Activated CD4-positive, alpha-beta T cell treated with anti-CD3 and anti-CD28 coated beads, Interleukin-2, amount 50 U/mL, for 4 hours (primary cell): ENCODE measurements at places on chromosomes 4 and X.

DNA sequence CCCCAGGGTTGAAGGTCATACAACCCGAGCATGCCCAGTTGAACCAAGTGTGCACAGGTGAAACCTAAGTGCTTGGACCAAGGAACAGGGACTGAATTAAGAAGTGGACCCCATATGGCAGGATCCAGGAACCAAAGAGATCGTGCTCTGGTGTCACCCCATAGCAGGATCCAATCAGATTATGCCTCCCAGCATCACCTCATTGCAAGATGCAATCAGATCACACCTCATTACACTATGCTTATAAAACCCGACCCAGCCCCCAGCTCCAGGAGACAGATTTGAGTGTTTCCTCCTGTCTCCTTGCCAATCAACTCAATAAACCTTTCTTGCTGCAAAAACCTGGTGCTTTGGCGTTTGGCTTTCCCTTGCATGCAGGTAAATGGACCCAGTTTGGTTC, 37.6 kb downstream of the EFHC2 start:
- DNase-seq = no peak

GRCh38 chr4:84527391-84527790, 28.3 kb upstream of the NKX6-1 start:
- no peak for DNase-seq

DNA sequence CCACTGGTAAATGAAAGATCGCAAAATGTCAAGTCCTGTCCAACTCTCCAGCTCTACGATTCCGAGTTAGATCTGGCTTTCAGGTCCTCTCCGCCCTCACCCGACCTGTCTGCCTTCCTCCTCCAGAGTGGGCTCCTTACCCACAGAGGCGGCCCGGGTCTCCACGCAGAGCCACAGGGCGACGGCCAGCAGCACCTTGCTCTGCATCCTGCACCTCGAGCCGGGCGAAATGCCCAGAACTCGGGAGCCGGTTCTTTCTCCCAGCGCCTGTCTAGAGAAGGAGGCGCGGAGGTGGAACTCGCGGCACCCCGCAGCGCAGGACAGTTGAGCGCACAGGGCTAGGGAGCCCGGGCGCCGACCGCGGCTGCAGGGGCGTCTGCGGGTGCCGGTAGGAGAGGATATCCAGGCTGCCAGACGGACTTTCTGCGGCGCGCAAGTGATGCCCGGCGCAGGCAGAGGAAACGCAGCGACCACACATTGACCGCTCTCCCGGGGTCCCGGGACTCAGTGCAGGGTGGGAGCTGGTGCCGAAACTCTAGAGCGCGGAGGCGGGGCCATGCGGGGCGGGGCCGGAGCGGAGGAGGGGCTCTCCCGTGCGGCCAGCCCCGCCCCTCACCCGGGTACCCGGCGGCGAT, at the start of gene KDR:
KDR (minus strand) TSS at position 509 of the 635 bp plus-strand sequence; CDS start at position 207, 302 bp downstream.
- no peak for DNase-seq

DNA sequence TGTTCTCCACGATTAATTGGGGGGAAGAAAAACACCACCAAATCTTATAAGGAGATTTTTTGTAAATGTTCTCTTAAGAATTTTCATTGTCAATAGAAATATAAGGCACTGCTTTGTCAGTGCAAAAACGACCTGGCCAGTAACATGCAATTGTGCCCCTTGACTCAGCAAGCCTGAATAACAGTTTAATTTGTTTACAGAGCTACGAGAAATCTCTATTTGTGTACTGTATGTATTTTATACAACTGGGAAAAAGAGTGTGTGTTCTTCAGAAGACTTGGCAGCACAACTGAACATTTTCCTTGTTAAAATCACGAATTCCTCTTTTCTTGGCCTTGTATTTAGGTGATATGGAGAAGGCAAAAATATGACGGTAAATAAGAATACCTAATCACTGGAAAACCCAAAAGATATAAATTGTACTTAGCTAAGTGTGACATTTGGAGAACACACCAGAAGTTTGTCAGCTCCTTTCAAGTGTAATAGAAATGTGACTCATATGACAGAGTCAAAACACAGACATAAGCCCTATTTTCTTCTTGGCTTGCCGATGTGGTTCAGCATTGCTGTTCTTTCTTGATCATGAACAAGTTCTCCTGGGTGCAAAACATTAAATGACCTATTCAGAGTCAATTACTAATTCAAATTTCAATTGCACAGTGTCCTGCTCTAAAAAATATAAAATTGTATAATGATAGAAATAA, 945.0 kb upstream of the INTU start:
- DNase-seq = no peak

DNA sequence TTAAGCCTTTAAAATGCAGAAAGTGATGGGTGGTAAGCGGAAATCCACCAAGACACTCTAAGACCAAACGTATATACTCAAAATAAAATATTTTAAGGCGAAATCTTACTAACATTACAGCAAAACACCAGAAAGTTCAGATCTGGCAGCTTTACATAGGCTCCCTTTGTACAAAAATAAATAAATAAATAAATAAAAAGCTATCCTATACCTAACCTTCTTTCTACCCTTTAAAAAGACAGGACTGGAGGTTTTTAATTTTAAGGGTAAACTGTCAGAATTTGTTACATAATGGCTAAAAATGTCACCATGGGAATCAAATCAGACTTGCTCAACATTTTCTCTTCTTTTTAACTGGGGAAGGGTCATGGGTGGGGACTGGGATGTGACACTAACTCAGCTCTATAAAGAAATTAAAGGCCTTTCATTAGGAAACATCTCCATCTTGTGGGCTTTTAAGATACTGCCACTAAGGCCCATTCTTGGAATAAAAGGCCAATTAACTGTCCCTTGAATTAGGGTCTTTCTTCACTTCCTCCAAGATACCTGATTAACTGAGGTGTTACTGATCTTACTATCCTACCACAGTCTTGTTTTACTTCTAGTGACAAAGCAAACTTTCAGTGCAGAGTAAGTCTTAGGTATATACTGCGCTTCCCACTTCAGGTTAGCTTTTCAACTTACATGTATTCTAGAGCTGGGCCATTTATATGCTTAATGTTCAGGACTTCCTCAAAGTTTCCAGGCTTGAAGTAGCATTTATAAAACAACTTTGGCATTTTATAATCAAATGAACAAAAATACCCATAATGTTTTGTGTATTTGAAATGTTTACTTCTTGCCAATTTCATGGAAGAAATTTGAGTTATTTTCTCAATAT, 13.3 kb downstream of the HNRNPD start:
- no peak for DNase-seq

GRCh38 chr4:93617606-93618005, 210.9 kb upstream of the ATOH1 start:
- DNase-seq = no peak

- no peak for DNase-seq
Measured at GRCh38 chr4:11602606-11603340, 174.1 kb upstream of the HS3ST1 start.

DNA sequence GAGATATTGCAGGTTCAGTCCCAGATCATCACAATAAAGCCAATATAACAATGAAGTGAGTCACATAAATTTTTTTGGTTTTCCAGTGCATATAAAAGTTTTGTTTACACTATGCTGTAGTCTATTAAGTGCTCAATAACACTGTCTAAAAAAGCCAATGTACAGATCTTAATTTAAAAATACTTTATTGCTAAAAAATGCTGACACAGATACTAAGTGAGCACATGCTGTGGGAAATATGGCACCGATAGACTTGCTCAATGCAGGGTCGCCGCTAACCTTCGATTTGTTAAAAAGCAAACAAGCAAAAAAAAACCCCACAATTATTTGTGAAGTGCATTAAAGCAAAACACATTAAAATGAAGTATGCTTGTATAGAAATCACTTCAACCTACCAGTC, 10.3 kb downstream of the PLA2G12A start:
- DNase-seq = no peak

- DNase-seq = no peak
Measured at GRCh38 chr4:13329963-13330362, 154.2 kb downstream of the RAB28 start.

- no peak for DNase-seq
Measured at GRCh38 chr4:142356801-142357200, 489.3 kb downstream of the INPP4B start.

GRCh38 chr4:156929386-156930105, 42.1 kb downstream of the PDGFC start:
- no peak for DNase-seq

GRCh38 chrX:47862680-47863079, 26.0 kb downstream of the ZNF81 start:
- no peak for DNase-seq

DNA sequence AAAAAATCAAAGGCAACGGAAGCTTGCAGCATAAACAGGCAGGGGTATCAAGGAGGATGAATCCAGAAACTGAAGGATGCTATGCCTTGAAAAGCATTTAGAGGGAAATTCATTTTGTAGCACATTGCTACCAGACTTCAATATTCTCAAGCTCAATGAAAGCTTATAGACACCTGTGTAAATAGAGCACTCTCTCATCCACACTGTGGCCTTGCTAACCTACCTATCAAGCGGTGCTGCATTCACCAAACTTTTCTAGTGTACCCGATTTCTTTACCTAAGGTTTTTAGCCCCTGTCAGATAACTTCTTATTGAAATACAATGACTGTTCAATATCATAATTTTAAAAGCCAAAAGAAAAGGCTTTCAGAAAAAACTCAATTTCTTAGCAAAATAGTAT, 20.2 kb upstream of the HSD17B13 start:
- DNase-seq = no peak

DNA sequence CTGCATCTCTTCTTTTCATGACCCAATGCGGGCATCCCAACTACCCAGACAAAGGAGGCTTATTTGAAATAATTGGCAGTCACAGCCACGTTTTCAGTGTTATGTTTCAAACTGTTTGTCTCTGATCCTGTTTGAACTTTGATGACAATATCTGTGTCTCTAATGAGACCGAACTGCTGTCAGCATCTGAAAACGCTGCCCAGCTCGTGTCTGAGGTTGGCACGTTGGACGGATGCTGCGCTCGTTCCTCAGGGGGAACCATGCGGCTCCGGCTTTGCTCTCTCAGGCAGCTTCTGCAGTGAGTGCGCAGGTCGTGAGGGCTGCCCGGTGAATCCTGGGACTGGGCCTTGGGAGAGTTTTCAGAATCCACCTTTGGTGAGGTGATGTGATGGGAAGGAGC, 58.4 kb upstream of the SORBS2 start:
- DNase-seq = no peak

DNA sequence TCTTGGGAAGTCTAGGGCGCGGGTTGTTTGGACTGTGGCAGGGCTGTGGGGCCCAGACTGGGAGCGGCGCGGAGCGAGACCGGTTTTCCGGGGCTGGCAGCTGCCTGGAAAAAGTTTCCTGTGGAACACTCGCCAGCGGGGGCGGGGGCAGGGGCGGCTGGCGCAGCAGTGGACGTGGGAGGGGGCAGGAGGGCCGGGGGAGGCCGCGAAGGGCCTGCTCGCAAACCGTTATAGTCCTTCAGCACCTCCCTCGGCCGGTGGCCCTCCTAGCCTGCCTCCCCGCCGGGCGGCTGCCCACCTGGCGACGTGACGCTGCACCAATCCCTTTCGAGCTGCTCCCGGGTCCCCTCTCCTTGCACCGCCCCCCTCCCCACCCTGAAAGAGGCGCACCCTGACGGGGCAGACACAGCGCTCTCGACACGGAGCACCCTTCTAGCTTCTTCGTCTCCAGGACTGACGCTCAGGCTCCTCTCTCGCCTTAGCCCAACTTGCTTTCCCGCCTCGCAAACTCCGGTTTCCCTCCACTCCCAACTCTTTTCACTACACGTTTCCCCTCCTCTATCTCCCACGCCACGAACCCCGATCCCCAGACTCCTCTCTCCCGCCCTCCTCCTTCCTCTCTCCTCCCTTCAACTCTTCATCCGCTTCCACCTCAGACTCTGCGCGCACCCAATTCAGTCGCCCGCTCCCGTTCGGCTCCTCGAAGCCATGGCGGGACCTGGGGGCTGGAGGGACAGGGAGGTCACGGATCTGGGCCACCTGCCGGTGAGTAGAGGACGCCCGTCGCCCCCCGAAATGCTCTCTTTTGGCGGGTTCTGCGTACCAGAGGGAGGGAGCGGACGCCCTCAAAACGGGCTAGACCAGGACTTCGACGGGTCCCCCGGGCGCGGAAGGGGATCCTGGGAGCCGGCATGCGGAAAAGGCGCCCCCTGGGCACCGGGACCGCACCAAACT, at the start of gene NRK:
NRK (plus strand) TSS at position 402 of the 954 bp plus-strand sequence; CDS start at position 709, 307 bp downstream.
- DNase-seq = no peak

DNA sequence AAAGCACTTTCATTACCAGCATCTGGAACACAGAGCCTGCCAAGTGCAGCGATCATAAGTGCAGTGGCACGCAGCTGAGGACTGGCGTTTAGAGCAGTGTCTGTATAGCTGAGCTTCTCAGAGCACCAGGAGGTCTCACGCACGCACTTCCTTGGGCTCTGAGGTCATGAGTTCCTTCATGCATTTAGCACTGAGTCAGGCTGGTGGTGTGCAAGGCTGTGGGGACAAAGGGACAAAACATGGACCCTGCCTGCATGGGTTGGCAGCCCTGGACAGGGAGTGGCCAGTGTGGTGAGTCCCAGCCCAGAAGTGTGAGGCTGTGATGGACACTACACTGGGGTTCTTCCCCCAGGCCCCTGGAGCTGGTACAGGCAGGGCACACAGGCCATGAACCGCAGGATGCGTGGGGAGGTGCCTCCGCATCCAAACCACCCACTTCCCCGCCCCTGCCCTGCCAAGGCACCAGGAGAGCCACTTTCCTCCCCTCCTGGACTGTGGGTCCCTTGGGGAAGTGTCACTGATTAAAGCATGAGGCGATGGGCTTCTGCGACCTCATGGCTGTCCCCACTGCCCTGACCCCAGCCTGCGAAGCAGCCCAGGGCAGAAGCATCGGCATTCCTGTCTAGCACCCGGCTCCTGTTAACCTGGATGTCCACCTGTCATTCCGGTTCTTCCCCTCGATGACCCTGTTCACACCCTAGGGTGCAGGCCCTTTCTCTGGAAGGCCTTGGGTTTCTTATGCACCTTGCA, 37.2 kb upstream of the GPR78 start:
- no peak for DNase-seq

- no peak for DNase-seq
Measured at GRCh38 chrX:154059231-154059630, 38.3 kb downstream of the MECP2 start.

DNA sequence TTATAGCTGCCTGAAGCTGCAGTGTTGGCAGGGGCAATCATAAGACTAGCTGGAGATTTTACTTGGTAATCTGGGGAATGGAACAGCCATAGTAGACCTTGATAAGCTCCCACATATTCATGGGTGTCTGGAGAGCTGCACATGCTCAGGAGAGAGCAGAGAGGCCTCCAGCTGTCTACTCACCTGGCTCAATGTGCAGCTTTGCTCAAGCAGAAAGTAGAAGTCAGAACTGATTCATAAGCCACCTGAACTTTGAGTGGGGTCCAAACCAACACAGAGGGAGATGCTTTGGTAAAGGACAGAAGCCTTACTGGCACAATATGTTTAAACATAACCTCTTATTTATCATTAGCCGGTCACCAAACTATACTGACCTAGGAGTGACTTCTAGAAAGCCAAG, 54.4 kb downstream of the KDM6A start:
- no peak for DNase-seq

DNA sequence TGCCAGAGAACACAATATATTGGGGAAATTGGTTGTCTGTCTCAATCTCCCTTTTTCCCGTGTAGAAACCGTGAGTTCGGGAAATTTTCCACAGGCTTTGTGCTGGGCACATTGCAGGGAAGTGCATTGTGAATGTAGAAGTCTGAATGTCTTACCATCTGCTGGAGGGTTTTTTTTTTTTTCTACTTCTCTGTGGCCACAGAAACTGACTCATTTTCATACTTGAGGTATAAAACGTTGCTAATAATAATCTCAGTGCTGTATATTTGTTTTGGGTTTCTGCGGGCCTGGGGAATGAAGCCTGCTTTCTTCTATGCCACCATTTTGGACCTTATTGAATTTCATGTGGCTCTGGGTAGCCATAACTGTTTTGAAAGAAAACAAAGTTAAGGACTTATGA, 1001.2 kb downstream of the STIM2 start:
- DNase-seq = no peak

GRCh38 chr4:40559585-40560465, 69.8 kb downstream of the RBM47 start:
- no peak for DNase-seq
